Uterus (tissue), 4 donors: ENCODE measurements at places on chromosomes 5 and 9. TPM values are rescaled to one million over a fixed set of nuclear protein-coding genes. Genes with fewer than 3 reads are reported as not detected.
A peak's percentile ranks its signal among the peaks of the same experiment; 100 is the strongest.

- H3K4me1 ChIP-seq = peaks cover under 1% of the 10 kb centered on the region
- H3K27ac ChIP-seq = no peak overlapping the region
- no peaks in the 10 kb centered on the region for H3K27me3 ChIP-seq
- no peak overlapping the region for H3K4me3 ChIP-seq
- no peak for DNase-seq
- H3K36me3 ChIP-seq = no peaks in the 10 kb centered on the region
These were observed 68.4 kb downstream of the ANKRD33B start for GRCh38 chr5:10632110-10632761.

DNA sequence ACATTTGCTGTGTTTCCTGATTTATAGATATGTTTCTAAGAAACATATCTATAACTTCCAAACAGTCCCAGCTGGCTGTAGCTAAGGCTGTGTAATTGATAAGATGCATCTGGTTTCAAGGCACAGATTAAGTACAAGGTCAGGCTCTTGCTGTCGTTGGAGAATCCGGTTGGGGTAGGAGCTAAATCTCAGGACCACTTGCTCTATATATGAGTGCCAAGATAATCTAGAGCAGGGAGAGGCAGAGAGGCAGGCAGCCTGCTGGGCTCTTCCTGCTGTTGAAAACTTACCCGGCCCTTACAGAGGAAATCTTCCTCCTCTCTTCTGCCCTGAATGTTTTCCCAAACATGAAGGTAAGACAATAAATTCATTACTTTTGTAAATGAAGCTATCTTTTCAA lies at the start of gene C7:
TSS of gene C7 (plus strand) at position 234 of the 400 bp plus-strand sequence. CDS start at position 348, 114 bp downstream.
- H3K27ac ChIP-seq = peak within 1 kb of the TSS; percentile 57
- DNase-seq = no peak
- H3K27me3 ChIP-seq = no peaks in the 10 kb centered on the region
- no peak within 1 kb of the TSS for H3K4me3 ChIP-seq
- no peaks in the 10 kb centered on the region for H3K4me1 ChIP-seq

DNA sequence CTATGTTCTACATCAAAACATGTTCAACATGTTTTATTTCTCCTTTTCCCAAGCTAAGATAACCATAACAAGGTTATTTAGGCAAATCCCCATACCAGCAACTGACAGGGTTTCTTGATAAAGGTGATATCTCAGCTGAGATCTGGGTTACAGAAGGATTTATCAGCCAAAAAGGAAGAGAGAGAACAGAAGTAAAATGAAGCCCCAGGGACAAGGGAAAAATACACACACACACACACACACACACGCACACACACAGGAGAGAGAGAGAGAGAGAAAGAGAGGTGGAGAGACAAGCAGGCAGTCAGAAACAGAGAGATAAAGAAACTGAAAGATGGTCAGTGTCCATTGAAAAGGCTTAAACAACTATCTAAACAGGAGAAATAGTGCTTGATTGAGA lies 19.7 kb upstream of the MLLT3 start:
- DNase-seq = no peak
- no peak overlapping the region for H3K4me3 ChIP-seq
- H3K27me3 ChIP-seq = no peaks in the 10 kb centered on the region
- no peaks in the 10 kb centered on the region for H3K36me3 ChIP-seq
- H3K4me1 ChIP-seq = no peaks in the 10 kb centered on the region

DNA sequence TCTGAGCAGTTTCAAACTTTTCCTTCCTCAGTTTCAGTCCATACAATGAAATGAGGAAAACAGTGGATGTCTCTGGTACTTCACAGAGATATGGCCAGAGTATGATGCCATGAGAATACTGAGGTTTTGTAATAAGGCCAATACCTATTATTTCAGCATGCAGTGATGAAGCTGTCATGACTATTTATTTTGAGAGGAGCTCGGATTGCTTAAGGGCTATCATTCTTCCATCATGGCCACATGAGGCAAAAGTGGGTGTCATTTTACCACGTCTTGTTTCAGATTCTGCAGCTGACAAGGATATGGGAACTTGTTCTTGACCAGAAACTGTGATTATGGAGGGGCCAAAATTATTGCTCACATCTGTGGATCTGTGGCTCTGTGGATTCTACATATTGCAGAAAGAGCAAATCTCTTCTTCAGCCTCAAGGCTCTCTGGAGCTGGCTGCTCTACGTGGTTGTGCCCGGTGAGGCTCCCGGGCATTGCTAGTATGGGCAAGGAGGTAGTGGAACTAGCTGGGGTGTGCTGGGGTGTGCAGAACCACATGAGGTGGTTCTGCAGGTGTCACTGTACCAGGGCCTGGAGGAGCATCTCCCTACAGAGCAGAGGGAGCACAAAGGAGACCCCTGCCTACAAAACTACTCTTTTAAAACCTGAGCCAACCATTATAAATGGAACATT lies 180.3 kb downstream of the SEMA6A start:
- H3K4me3 ChIP-seq = no peak overlapping the region
- no peak for DNase-seq
- H3K4me1 ChIP-seq = no peaks in the 10 kb centered on the region
- H3K27ac ChIP-seq = no peak overlapping the region

DNA sequence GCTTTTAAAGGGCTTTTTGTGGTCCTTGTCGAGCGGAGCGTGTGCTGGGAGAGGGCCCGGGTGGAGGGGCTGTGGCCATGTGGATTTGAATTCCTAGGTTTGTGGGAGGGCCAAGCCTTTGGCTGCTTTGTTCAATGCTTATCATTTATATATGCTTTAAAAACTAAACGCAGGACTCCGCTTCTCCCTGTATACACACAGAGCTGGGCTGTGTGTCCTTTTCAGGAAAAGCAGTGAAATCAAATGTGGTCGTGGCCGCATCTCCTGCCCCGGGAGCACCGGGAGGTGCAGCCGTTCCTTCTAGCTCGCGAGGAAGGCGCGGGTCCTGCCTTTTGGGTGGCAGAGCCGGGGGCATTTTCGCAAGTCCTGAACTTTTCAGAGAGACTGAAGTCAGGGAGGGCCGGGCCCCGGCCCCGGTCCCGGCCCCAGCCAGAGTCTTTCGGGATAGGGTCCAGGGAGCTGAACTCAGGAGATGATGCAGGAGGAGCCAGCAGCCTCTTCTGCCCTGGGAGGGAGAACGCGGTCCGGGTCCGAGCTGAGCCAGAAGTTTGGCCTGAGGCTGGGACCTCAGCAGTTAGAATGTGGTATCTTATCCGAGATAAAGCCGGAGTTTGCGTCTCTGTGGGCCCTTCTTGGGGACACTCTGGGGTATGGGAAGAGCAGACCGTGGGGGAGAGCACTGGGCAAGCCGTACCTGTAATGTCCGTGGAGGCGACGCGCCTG lies 158.8 kb downstream of the C9orf152 start:
- DNase-seq = peak; percentile 31
- H3K27me3 ChIP-seq = no peaks in the 10 kb centered on the region
- peak overlapping the region; percentile 64 for H3K4me3 ChIP-seq
- peak overlapping the region; percentile 86 for H3K27ac ChIP-seq

DNA sequence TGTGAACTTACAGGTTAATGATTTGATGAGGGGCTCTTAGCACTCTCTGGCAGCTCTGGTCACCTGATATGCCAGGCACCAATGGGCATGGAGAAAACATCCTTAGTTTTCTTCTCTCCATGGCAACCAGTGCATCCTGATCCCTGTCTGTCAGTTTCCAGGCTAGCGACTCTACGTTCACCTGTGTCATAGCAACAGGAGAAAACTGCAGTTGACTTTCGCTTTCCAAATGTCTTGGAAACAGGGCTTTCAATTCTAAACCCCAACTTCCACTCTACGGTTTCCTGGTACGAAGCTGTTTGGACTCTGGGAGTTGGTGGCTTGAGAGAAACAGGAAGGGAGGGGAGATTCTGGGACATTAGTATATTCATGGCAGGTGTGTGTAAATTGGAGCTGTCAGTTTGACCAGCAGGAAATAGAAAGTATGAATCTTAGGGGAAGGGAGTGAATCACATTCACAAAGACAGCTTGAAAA lies 74.4 kb downstream of the SLC28A3 start:
- H3K27me3 ChIP-seq = no peaks in the 10 kb centered on the region
- no peaks in the 10 kb centered on the region for H3K36me3 ChIP-seq
- no peak overlapping the region for H3K4me3 ChIP-seq

GRCh38 chr5:91118796-91119195 lies 264.3 kb downstream of the ARRDC3 start:
- no peaks in the 10 kb centered on the region for H3K4me1 ChIP-seq
- no peaks in the 10 kb centered on the region for H3K27me3 ChIP-seq
- H3K27ac ChIP-seq = no peak overlapping the region
- no peak for DNase-seq
- H3K4me3 ChIP-seq = no peak overlapping the region

DNA sequence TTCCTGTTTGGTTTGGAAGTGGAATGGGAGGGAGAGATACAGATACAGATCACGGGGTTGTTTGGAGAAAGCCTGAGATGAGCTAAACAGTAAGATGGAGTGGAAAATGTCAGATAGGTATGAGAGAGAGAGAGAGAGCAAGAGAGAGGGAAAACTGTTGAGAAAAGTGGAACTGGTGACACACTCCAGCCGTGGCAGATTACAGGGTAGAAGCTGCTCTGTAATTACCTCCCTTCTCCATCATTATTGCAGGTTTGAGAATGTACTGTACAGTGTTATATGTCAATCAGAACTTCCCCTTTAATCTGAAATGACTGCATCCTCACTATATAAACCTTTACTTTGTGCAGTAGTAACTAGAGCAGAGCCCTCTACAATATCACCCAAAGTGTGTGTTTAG lies 74.5 kb upstream of the WWC1 start:
- no peaks in the 10 kb centered on the region for H3K4me1 ChIP-seq
- DNase-seq = no peak
- H3K4me3 ChIP-seq = no peak overlapping the region
- no peaks in the 10 kb centered on the region for H3K27me3 ChIP-seq

DNA sequence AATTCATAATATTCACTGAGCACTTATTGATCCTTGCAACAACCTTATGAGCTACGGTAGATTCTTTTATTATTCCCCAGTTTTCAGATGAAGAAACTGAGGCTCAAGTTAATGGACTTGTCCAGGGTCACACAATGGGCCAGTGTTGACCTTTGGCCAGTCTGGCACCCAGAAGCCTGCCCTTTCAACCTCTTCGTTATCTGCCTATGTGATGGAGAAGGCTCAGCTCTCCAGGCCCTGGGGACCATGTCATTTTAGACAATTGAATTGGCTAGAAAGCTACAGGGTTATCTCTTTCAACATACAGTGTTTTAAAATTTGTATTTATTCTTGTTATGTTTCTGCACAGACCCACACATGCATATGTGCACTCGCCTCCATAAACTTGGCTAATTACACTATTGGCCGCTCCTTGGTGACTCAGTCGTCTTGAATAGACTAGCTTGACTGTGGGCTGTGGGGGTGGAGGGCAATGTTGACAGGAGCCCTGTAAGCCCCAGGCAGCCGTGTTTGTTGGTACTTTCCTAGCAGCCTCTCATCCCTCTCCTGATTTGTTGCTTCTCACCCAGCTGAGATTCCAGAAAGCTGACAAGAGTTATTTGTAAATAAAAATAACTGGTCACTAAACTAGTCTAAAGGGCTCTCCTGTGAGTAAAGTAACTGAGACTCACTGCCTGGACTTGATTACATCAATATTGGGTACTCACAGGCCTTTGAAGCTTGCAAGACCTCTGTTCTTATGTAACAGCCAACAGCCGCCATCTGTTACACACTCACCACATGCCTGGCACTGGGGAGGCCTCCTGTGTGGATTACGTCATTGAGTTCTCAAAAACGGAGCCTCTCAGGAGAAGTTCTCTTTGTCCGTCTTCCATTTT lies 8.5 kb upstream of the ANGPTL2 start:
- H3K27me3 ChIP-seq = no peaks in the 10 kb centered on the region
- no peak overlapping the region for H3K4me3 ChIP-seq

DNA sequence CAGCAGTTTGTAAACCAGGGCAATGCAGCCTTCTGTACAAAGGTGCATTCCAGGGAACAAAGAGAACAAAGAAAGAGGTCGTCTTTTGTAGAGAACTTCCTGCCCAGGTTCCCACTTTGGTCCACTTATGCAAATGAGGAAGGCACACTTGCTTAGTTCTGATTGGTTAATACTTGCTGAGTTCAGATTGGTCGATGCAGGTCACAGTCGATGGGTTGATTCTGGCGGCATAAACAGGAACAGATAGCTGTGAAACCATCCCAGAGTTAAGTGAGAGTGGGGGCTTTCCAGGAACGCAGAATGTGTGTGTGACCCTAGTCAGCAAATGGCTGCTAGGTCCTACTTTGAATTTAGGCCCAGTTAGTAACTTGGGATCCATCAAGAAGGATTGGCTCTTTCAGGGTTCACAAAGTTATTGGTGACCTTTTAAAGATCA lies 1.8 kb upstream of the ADAMTS13 start:
- DNase-seq = no peak
- H3K4me1 ChIP-seq = peaks cover 8% of the 10 kb centered on the region
- H3K36me3 ChIP-seq = no peaks in the 10 kb centered on the region
- H3K27ac ChIP-seq = no peak overlapping the region
- no peak overlapping the region for H3K4me3 ChIP-seq

GRCh38 chr5:11038772-11039171 lies 277.7 kb upstream of the DAP start:
- no peaks in the 10 kb centered on the region for H3K4me1 ChIP-seq
- H3K36me3 ChIP-seq = no peaks in the 10 kb centered on the region
- no peaks in the 10 kb centered on the region for H3K27me3 ChIP-seq
- no peak overlapping the region for H3K27ac ChIP-seq
- no peak for DNase-seq

DNA sequence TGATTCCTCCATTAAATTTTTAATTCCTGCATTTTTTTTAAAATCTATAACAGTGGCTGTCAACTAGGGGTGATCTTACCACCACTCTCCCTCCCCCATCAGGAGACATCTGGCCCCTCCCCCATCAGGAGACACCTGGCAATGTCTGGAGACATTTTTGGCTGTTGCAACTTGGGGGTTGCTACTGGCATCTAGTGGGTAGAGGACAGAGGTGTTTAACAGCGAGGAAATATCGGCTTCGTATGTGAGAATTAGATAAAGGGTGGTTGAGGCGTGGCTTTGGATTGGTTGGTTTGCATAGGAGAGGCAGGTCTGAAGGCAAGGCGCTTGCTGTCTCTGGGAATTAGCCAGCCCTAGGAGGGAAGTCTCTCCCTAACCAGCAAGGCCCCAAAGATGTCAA lies 10.5 kb downstream of the CDHR2 start:
- H3K27ac ChIP-seq = no peak overlapping the region
- no peak for DNase-seq
- H3K4me3 ChIP-seq = no peak overlapping the region
- H3K27me3 ChIP-seq = no peaks in the 10 kb centered on the region
- H3K4me1 ChIP-seq = no peaks in the 10 kb centered on the region
- no peaks in the 10 kb centered on the region for H3K36me3 ChIP-seq

DNA sequence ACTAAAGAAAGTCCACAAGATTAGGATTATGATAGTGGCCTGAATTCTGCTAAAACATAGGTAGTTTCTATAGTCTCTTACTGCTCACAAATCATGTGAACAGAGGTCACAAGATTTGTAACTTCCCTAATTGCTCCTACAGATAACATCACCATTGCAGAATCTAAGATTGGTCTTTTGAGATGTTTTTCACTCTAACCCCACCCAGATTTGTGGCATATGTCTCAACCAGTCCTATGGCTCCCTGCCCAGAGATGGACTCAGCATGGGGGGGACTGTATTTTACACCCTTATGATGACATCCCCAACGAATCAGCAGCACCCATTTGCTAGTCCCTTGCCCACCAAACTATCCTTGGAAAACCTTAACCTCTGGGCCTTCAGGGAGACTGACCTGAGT lies 1046.2 kb downstream of the CDH12 start:
- no peak overlapping the region for H3K4me3 ChIP-seq
- H3K27ac ChIP-seq = no peak overlapping the region
- no peaks in the 10 kb centered on the region for H3K4me1 ChIP-seq
- H3K36me3 ChIP-seq = no peaks in the 10 kb centered on the region
- DNase-seq = no peak

NCS1 gene
- 34.1 TPM for total RNA-seq

B4GALT7 gene
- 25.9 TPM for total RNA-seq
